Dermis microvascular lymphatic vessel endothelial cell (primary cell): ENCODE measurements at places on chromosomes 4 and X.

- DNase-seq = no peak
These were observed 136.8 kb downstream of the RAPGEF2 start for GRCh38 chr4:159239629-159240028.

DNA sequence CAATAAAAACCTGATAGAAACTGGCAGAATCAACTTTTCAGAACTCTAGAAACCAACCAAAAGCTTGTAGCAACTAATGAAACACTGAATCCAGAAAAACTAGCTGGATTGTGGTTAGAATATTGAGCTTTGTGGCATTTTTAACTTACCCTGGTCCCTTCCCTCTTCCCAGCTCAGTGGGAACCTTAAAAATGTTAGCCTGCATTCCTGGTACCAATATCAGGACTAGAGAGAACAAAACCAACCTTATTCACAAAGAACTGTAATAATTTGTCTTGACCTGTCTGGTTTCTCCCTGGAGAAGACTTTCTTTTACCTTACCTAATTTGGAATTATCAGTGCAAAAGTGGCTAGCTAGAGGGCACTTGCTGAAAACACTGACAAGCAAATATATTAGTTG, 21.2 kb downstream of the SH3D19 start:
- DNase-seq = no peak

DNA sequence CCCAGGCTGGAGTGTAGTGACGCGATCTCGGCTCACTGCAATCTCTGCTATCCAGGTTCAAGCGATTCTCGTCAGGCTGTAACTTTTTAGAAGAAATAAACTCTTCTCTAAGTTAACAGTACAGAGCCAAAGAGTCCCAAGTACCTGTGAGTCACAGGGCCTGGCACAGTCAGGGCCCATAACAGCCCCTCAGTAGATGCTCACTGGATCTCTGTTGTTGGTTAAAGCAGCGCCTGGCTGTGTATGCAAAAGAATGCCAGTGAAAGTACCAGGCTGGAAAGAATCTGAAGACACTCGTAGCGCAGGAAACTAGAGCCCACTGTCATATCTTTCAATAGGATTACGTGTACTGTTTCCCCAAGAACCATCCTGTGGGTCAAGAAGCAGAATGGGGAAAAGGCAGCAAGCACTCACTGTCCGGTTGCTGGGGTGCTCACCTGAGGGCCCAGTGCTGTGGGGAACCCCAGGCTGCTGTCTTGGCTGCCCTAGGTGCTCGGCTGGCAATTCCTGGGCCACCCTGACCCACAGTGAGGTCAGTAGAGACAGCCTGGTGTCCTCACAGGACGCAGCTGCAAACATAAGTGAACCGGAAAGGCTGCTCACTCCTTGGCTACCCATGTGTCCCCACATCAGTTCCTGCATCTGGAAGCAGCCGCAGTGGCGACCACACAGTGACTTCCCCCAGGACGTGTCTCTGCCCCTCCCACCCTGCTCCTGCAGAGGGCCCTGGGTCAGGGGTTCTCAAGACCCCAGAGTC, 3.1 kb upstream of the SLBP start:
- DNase-seq = peak; percentile 38

DNA sequence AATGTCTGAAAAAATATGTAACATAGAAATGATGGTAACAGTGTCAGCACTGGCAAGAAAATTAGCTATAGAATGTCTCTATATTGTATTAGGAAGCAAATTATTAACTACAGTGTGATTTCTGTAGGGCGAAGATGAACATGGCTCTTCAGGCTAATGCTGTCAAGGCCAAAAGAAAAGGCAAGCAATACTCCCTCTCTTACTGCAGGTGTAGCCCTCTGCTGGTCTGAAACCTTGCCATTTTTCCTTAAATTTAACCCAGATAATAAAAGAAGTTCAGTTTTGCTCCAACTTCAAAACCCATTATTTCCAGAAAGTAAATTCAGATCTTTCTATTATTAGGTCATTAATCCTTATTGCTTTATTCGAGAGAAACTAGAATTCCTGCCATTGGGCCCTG, 215.9 kb downstream of the LRBA start:
- no peak for DNase-seq

GRCh38 chr4:54281054-54281766, 52.1 kb downstream of the PDGFRA start:
- DNase-seq = peak; percentile 97
